ENCODE measurements at places on chromosomes 5 and 9. TPM values are rescaled to one million over a fixed set of nuclear protein-coding genes. Genes with fewer than 3 reads are reported as not detected.

DNA sequence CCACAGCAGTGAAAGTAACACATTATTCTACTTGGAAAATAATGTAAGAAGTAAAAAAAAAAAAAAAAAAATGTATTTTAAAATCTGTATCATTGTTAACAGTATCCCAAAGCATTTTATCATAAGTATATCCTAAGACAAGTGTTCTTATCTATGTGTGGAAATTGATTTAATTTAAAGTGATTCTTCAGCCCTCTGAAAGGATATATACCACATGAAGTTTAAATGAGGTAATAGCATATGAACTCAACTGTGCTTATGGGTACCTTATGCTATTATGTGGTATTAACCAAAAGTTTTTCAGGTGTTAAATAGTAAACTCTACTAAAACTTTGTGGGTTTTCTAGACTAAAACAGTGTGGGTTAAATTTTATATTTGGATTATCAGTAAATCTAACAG, 2.8 kb upstream of the SECISBP2 start:
- no peak for DNase-seq

DNA sequence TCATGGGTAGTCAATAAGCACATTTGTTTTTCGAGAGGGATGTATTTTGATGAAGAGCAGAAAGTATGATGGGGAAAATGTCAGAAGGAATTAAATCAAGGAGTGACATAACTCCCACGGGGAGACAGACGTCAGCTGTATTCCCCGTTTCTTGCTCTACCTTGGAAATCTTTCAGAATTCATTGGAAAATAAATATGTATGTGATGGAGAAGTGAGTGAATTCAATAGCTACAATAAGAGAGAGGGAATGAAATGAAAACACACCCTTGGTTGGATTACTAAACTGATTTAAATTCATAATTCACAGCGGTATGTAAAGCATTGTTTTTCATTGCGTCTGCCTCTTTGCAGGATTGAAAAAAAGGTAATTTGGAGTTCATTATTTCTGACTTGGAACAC, 209.7 kb upstream of the KLF4 start:
- DNase-seq, result no peak

GRCh38 chr5:139592289-139592688, 31.1 kb downstream of the UBE2D2 start:
- DNase-seq, result no peak

DNA sequence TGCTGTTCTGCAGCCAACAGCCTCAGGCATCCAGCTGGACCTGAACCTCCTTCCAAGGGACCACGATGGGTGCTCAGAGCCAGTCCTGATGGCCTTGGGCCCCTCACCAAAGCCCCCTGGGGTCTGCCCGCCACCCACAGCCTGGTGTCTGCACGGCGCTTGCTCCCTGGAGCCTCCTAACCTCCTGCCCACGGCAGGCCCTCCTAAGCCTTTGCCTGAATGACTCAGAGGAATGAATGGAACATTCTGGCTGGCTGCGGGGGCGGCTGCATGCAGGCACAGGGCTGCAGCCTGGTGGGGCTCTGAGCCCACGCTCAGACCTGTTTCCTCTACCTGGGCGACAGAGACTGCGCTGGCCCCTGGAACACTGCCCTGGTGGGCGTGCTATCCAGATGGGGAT, 6.9 kb downstream of the SOHLH1 start:
- DNase-seq, result no peak

- DNase-seq, result no peak
These were observed 75.7 kb downstream of the ZNF608 start for GRCh38 chr5:124670722-124671184.

GRCh38 chr9:120336021-120336752, 243.8 kb downstream of the CDK5RAP2 start:
- DNase-seq, result no peak

GRCh38 chr9:113617550-113617949, 154.0 kb downstream of the RGS3 start:
- no peak for DNase-seq

- peak; percentile 7 for DNase-seq
These were observed 27.1 kb upstream of the TLE1 start for GRCh38 chr9:81716409-81716808.

- no peak for DNase-seq
These were observed 48.7 kb downstream of the SLC36A1 start for GRCh38 chr5:151496041-151496484.

DNA sequence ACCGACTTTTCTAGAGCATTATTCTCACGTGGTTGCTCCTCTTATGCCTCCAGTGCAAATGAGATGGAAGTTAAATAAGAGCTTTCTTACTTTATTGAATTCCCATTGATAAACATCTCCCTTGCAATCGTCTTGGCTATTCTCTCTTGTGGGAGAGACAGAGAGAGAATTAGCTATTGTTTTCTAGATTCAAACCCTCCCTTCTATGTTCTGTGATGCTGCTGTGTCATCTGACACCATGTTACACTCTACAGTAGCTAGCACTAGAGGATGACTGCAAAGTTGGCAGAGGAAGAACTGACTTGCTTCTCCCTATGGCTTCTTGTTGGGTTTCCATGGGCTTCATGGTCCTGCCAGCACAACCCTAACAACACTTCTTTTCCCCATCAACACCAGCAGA, 134.6 kb upstream of the RANBP3L start:
- DNase-seq, result no peak

GRCh38 chr5:90641528-90641927, 82.9 kb downstream of the ADGRV1 start:
- DNase-seq, result no peak

PSAT1 gene
- 216 TPM for polyA plus RNA-seq

DPYSL3 gene
- polyA plus RNA-seq, result 139 TPM

KCNV2 gene
- not detected for polyA plus RNA-seq
